ENCODE measurements at places on chromosomes 7 and 10. TPM values are rescaled to one million over a fixed set of nuclear protein-coding genes. Genes with fewer than 3 reads are reported as not detected.

The PNLIPRP1 gene
- total RNA-seq: not detected

The AOAH gene
- total RNA-seq: not detected

The CC2D2B gene
- total RNA-seq: 0.04 TPM

The GIMAP2 gene
- total RNA-seq: 41.5 TPM

The SPDYE11 gene
- total RNA-seq: not detected

The DGKI gene
- total RNA-seq: 0.53 TPM

The EPO gene
- not detected for total RNA-seq

The STEAP4 gene
- total RNA-seq: not detected

The ECHDC3 gene
- 4.2 TPM for total RNA-seq

The BTRC gene
- 13.4 TPM for total RNA-seq
